ENCODE measurements at places on chromosomes 16 and 17.

- no peak for DNase-seq
These were observed 14.3 kb downstream of the SLC16A3 start for GRCh38 chr17:82242977-82243647.

- DNase-seq, result no peak
These were observed 2.4 kb downstream of the FXR2 start for GRCh38 chr17:7612294-7612640.

DNA sequence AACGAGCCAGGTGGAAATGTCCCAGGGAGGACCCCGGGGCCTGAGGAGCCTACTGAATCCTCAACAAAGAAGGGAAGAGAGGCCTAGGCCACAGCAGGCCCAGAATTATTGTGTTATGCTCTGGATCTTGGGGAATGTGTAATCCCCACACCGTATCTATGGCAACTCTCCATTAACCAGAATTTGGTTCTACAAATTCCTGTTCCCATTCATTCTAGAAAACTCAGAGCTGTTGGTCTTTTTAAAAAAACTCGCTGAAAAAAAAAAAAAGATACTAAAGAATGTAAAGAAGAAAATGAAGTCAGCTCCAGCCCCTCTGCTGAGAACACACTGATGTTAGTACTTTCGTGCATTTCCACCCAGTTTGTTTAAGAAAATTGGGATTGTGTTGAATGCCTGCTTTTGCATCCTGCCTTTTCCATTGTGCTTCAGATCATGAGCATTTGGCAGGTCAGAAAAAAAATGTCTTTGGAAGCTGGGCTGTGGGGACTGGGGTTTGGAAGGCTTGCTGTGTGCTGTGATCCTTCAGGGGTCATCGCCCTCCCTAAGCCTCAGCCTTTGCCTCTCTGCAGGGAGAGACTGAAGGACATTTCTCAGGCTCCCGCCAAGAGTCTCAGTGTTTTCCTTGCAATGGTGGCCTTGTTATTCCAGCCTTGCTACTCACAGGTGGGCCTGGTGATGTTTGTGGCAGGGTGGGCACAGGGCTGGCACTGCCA is 69.5 kb downstream of the SREBF1 start:
- no peak for DNase-seq

DNA sequence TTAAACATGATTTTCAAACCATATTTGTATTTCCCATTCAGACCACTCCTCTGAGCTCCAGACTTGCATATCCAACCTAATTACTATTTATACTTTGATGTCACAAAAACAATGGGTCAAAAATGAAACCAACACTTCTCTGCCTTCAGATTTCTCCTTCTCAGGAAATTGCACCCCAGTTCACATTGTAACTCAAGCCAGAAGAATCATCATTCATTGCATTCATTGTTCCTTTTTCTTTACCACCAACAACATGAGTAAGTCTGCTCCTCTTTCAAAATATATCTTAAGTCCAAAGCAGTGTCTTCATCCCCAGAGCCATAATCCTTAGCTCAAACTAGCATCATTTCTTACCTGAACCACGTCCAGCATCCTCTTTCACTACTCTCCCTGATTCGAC is 2.6 kb upstream of the AKAP1 start:
- no peak for DNase-seq

DNA sequence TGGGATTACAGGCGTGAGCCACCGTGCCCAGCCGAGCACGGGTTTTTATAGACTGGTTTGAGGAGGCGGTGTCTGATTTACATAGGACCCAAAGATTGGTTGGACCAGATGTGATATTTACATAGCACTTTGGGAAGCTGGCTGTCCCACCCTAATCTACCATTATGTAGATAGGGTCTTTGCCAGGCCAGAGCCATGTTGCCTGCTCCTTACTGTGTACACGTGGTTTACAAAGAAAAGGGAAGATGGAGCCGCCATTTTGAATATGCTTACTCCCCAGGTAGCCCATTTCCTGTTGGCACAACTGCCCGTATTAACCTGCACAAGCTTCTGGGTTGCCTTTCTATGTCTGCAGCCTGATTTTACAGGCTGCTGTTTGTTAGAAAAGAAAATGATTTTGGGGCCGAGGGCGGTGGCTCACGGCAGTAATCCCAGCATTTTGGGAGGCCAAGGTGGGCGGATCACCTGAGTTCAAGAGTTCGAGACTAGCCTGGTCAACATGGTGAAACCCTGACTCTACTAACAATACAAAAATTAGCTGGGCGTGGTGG is 89.9 kb upstream of the EEF2KMT start:
- DNase-seq, result no peak
